ENCODE measurements at places on chromosomes 11 and 22. TPM values are rescaled to one million over a fixed set of nuclear protein-coding genes. Genes with fewer than 3 reads are reported as not detected.

Gene UBQLN3
- total RNA-seq, result not detected

Gene PRR33
- not detected for total RNA-seq

Gene NLRP14
- not detected for total RNA-seq

Gene CASP12
- not detected for total RNA-seq

Gene SUN2
- total RNA-seq, result 412 TPM

Gene SLCO2B1
- total RNA-seq, result not detected

Gene PRG3
- total RNA-seq, result not detected

Gene ARVCF
- total RNA-seq, result 0.50 TPM

Gene NRXN2
- total RNA-seq, result 0.23 TPM

Gene MPZL3
- 28.4 TPM for total RNA-seq

Gene APOL1
- 55.6 TPM for total RNA-seq

Gene OR8A1
- total RNA-seq, result not detected

Gene TYR
- not detected for total RNA-seq

Gene OR6X1
- not detected for total RNA-seq

Gene SLC7A4
- total RNA-seq, result 0.53 TPM

Gene SCN2B
- not detected for total RNA-seq

Gene C22orf23
- total RNA-seq, result 0.21 TPM

Gene APOBEC3G
- total RNA-seq, result 146 TPM

Gene TRIM22
- total RNA-seq, result 238 TPM

Gene PTPRCAP
- total RNA-seq, result 390 TPM

Gene CATSPER1
- 0.54 TPM for total RNA-seq

Gene CCDC179
- not detected for total RNA-seq

Gene AGBL2
- 10.3 TPM for total RNA-seq

Gene SCGB2A2
- not detected for total RNA-seq

Gene LRRC55
- not detected for total RNA-seq

Gene SAA4
- not detected for total RNA-seq

Gene XKR3
- total RNA-seq, result not detected

Gene SCN3B
- not detected for total RNA-seq

Gene UCP3
- total RNA-seq, result 5.2 TPM

Gene PCF11
- total RNA-seq, result 71.6 TPM

Gene IL10RA
- 260 TPM for total RNA-seq

Gene BDNF
- not detected for total RNA-seq

Gene CBLIF
- total RNA-seq, result not detected

Gene OSBP2
- 1.7 TPM for total RNA-seq

Gene VSIG10L2
- not detected for total RNA-seq

Gene FBXO7
- 98.9 TPM for total RNA-seq

Gene KRTAP5-11
- not detected for total RNA-seq

All from activated CD8-positive, alpha-beta memory T cell treated with anti-CD3 and anti-CD28 coated beads, Interleukin-2, amount 10 ng/mL, durations not matched to agents 7 days and 5 days (primary cell).